ENCODE measurements at places on chromosomes 1 and 21.

DNA sequence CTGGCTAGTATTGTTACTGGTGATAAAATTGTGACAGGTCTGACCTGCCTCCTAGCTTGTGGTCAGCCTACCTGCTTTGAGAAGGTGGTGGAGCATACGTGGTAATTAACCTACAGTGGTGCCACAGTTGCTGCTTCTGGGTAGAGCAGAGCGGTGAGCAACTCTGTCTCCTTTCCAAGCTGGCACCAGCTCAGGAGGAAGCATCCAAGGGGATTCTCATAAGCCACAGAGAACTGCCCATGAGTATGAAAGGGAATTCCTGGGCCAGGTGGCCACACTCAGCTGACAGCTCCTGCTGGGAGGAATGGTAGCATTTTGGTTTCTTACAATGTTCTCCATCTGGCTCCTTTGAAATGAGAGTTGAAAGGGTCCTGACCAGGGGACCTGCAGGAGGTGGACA, 39.4 kb downstream of the ATP2B4 start:
- no peak for DNase-seq

DNA sequence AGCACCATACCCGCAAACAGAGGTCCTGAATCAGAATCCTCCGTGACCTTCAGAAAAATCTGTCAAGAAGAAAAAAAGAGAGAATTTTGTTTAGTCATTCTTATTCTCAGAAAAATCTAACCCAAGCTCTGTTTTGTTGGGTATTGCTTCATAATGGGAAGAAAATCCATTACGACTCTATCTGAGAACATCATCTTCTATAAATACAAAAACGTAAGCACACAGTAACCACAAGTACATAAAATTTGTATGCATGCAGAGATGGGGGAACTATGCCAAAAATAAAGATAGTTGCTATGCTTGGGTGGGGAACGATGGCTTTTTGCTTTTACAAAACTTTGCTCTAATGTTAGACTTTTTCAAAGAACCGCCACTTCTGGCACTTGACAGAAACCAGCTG, 84.2 kb downstream of the ABCA4 start:
- DNase-seq: no peak

DNA sequence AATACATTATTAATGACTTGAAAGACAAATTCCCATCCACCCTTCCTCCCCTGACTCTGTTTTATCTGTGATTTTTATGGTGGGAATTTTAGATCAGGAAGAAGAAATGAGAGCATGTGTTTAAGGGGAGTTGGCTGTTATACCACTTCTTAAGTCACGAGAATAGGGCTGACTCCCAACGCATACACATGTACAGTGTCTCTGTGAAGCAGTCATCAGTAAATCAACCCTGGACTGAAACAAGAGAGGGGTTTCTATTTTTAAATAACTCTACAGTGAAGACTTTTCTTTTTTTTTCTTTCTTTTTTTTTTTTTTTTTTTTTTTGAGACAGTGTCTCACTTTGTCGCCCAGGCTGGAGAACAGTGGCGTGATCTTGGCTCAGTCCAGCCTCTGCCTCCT, 106.1 kb downstream of the LBR start:
- DNase-seq: no peak

DNA sequence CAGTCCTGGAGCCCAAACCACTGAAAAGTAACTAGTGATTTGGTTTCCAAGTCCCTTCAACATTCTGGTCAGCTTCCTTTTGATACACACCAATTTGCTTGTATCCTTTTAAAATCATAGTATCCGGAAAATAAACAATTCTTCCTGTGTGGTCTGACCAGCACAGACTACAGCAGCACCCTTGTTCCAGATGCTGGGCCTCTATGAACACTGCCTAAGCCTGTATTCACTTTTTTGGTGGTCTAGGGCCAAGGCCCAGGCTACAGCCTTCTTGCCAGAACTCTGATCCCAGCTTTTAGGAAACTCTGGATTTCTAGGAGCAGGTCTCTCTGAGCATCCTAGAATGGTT, 801 bp upstream of the DDAH1 start:
- no peak for DNase-seq

GRCh38 chr1:15341634-15342407, 67.9 kb upstream of the EFHD2 start:
- no peak for DNase-seq

DNA sequence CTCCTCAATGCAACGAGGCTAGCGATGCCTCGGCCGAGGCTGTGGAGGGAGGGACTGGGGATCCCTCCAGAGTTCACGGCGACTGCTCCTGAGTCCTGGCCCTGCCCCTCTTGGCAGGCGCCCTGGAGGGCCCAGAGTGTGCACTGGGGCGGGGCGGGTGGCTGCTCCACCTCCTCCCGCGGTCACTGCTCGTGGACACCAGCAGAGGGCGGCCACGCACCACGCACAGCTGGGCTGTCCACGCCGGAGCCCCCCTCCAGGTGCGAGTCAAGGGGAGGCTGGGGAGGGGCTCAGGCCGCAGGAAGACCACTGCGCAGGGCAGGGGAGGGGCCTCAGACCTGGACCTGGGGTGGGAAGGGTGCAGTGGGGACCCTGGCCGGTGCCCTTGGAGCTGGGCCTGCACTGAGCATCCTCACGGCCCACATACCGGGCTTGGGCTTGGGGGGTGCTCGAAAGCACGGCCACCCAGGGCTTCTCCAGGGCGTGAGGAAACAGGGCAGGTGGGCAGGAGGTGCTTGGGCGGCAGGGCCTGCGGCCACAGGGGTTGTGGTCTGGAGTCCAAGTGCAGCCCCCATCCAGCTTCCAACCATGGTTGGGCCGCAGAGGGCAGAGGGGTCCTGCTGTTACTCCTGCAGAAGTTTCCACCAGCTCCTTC, 20.6 kb upstream of the TTC34 start:
- no peak for DNase-seq

- DNase-seq: no peak
Observed at GRCh38 chr1:165671526-165671925, 26.8 kb downstream of the ALDH9A1 start.

DNA sequence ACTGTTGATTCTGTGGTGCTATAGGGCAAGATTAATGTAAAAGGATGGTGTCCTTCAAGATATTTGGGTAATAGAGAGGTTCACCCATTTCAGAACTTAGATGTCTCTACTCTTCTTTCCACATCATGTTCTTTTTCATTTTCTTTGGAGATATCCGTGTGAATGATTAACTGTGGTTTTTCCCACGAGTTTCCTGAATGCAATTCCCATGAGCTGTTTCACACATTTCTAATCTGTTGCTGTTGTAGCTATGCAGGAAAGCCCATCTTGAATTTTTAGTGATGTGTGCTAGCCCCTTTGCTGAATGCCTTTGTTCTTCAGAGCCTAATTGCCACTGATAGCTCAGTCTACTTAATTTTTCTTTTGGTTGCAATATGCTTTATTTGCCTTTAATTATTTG, 27.6 kb downstream of the SNX27 start:
- DNase-seq: no peak

GRCh38 chr1:209800984-209801834, 4.7 kb downstream of the IRF6 start:
- DNase-seq: no peak

DNA sequence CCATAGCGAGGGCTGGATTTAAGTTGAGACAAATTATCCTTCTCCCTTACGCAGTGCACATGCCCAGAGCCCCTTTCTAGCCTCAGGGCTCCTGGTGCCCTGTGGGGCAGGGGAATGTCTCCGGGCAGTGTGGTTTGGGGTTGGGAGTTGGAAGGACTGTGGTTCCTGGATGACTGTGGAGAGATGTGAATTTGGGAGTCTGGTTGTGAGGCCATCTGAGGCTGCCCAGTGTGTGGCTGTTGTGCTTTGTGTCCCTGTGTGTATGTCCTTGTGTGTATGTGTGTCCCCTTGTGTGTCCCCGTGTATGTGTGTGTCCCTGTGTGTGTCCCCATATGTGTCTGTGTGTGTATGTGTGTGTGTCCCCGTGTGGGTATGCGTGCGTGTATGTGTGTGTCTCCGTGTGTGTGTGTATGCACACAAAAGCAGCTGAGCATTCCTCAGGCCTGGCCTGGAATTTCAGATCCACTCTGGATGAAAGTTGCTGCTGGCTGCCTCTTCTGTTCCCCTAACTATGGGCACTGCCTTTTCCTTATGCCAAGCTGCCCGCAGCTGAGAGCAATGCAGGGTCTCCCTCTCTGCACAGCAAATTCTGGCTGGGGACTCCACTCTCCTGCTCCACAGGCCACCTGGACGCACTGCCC, 65.4 kb downstream of the UBIAD1 start:
- DNase-seq: no peak

GRCh38 chr1:228339766-228340685, 66.6 kb downstream of the TRIM11 start:
- no peak for DNase-seq

GRCh38 chr1:15993666-15994065, 10.4 kb upstream of the SRARP start:
- no peak for DNase-seq

GRCh38 chr1:228930479-228930957, 195.2 kb downstream of the RHOU start:
- DNase-seq: no peak

DNA sequence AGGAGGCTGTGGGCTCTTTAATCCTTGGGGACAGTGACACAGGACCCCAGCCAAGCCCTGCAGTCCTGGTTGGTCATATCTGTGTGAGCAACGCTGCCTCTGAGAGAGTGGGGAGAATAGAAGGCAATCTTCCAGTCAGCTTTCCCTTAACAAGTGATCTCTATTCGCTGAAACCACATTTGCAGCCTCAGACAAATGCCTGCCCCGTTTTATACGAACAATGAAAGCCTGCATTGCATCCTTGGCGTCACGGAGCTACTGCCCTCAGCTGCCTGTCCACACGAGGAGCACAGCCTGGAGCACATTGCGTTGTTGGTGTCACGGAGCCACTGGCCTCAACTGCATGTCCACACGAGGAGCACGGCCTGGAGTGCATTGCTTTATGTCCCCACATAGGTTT, 150.2 kb upstream of the ARHGEF16 start:
- DNase-seq: no peak

DNA sequence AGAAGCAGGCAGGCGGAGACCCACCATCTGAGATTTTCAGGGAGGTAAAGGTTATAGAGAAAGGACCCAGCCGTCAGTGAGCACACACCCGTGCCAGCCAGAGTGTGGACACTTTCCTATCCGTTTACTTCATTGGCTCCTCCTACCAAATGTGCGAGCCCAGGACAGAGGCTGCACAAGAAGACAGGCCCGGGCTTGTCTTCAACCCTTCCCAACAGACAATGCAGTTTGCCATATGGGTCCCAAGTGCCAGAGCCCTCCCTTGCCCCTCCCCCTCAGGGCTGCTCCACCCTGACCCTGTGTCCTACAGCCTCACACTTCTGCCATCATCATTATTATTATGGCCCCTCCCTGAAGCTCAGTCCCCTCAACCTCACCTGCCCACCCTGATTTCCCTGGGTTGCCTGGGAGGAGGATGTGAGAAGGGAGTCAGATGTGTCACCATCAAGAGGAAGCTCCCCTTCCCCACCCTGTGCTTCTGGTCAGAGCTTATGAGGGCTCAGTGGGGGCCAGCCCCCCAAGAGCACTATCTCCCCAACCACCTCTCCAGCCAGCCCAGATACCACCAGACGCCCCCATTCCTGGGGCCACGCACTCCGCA, 9.4 kb downstream of the LAPTM5 start:
- DNase-seq: no peak

DNA sequence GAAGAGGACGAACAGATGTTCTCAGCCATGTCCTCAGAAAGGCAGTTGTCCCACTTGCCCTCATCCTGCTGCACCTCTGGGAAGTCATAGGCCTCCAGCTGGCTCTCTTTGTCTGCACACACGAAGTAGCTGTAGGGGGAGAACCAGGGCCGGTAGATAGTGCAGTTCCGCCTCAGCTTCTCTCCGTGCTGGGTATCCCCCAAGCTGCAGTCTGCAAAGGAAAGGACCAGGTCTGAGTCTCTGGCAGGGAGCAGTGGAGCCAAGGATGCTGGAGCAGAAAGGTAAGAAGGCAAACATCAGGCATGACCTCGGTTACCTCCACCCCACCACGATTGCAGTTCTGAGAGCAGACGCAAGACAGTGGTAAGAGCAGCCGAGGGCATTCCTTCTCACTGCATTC, 2.2 kb downstream of the SPATA46 start:
- no peak for DNase-seq

DNA sequence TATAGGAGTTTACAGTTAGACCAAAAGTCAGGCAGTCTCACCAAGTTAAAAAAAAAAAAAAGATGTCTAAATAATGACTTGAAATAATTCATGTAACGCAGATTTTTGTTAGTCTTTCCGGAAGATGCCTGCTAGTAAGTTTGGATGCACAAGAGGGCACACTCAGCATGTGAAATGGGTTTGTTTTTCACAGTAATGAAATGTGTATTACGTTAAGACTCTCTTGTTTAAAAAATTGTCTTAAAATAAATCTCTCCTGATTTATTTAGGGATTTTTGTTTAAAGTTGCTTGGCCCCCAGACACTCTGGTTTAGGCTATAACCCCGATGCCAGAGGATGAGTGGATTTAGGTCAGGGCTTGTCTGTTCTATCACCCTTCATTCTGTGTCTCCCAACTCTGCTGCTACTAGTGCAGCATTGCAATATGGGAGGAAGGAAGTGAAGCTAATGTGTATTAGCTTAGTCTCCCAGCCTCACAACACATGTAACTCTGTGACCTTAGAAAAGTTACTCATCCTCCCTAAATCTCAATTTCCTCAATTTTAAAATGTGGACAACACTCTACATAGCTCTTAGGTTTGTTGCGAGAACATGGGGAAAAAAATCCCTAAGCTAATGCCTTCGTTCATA, 25.7 kb downstream of the CTH start:
- no peak for DNase-seq

GRCh38 chr1:201481004-201481380, 12.0 kb upstream of the PHLDA3 start:
- DNase-seq: no peak

GRCh38 chr1:226455843-226456242, 48.0 kb upstream of the PARP1 start:
- DNase-seq: no peak

GRCh38 chr1:196094821-196095220, 513.4 kb downstream of the KCNT2 start:
- no peak for DNase-seq

DNA sequence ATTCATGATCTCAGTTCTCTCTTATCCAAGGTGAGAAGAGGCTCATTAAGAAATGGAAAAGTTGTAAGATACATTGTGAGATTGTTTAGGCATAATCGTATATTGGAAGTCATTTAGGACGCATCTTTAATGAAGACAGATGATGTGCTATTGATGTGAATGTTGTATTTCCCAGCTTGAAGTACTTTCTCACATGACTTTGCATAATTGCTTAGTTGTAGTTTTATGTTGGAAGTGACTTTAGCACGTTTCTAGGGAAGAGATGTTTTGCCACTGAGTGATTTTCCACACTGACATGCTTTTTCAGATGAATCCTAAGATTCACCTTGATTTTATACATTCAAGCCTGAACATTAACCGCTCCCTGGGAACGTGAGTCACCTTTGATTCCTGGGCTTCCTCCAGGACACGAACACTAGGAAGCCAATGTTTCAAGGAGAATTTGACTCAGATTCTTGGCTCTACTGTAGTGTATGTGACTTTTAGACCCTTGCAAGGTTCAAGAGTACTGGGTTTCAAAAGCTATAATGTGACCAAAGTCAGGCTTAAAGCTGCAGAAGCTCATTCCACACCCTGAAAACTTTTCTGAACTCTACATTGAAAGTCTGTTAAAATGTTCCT, 27.9 kb downstream of the ANGEL2 start:
- no peak for DNase-seq

GRCh38 chr1:117605164-117605773, 579 bp upstream of the TENT5C start:
- DNase-seq: peak; percentile 21

GRCh38 chr21:31157756-31158155, 119.5 kb upstream of the KRTAP19-8 start:
- no peak for DNase-seq

All from NCI-H1930 (cell line).